Fibroblast of lung (primary cell): ENCODE measurements at places on chromosomes 2 and 18. TPM values are rescaled to one million over a fixed set of nuclear protein-coding genes. Genes with fewer than 3 reads are reported as not detected.
A peak's percentile ranks its signal among the peaks of the same experiment; 100 is the strongest.

DNA sequence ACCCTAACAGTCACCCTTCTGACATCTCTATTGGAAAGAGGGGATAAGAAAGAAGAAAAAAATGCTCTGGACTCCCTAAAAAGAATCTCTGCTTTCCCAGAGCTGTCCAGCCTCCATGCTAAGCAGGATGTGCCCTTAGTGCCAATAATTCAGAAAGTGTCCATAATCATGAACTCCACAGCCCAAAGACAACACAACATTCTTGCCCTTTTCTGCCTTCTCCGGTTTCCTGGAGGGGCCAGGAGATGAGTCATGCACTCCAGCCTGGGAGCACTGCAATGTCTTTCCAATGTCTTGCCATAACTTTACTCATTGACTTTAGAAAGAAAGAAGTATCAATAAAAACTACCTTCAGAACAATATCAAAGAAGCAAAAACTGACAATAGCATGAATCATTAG lies 44.0 kb downstream of the KLF7 start:
- H3K27me3 ChIP-seq = no peaks in the 10 kb centered on the region
- DNase-seq = peak; percentile 90
- H3K36me3 ChIP-seq = peaks cover 3% of the 10 kb centered on the region
- H3K4me1 ChIP-seq = peaks cover 20% of the 10 kb centered on the region
- no peak overlapping the region for H3K4me3 ChIP-seq

GRCh38 chr2:9975805-9976447 lies 24.4 kb downstream of the GRHL1 start:
- DNase-seq = peak; percentile 98
- H3K36me3 ChIP-seq = no peaks in the 10 kb centered on the region
- peaks cover 36% of the 10 kb centered on the region for H3K4me1 ChIP-seq
- no peaks in the 10 kb centered on the region for H3K27me3 ChIP-seq
- H3K4me3 ChIP-seq = no peak overlapping the region

NGEF gene
- total RNA-seq = under 0.01 TPM in 1 of 2 replicates, not detected in the other

DNA sequence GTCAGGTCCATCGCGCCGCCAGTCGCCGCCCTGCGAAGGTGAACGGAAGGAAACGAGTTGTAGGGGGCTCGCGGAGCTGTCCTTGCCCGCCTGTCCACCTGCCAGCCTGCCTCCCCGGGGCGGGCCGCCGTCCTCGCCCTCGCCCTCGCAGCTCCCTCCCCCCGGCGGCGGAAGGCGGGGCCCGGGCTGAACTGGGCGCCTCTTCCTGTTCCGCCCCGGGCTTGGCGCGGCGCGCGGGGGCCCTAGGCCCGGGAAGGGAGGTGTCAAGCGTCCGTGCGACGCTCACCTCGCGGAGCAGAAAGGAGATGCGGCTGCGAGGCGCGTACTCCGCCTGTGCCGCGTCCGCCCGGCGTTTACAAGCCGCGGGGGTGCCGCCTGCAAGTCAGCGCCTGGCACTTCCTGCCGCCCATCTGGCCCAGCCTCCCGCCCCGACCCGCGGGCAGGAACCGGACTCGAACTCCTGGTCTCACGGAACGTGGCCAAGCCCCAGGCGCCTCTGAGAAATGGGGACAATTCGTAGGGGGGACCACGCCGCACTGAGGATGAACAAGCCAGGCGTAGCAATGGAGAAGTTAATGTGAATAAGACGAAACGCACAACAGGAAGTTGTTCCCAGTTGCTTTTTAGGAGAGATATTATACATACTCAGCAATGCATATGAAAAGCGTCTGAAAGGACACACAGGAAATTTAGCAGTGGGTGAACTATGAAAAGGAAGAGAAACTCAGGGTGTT lies at the start of gene CNPPD1:
CNPPD1 (minus strand) TSS at position 108 of the 734 bp plus-strand sequence; CDS start at position 11, 97 bp downstream.
- peaks cover 17% of the 10 kb centered on the region for H3K36me3 ChIP-seq
- H3K4me3 ChIP-seq = peak within 1 kb of the TSS; percentile 93
- no peaks in the 10 kb centered on the region for H3K27me3 ChIP-seq
- peaks cover 9% of the 10 kb centered on the region for H3K4me1 ChIP-seq
- H3K27ac ChIP-seq = peak within 1 kb of the TSS; percentile 98
- peak; percentile 76 for DNase-seq

- DNase-seq = peak; percentile 39
- H3K4me1 ChIP-seq = peaks cover 40% of the 10 kb centered on the region
- no peaks in the 10 kb centered on the region for H3K27me3 ChIP-seq
- H3K4me3 ChIP-seq = no peak overlapping the region
- H3K36me3 ChIP-seq = peaks cover 36% of the 10 kb centered on the region
These were observed 8.1 kb downstream of the LBH start for GRCh38 chr2:30239308-30239985.

SLC25A52 gene
- total RNA-seq = under 0.01 TPM in 1 of 2 replicates, not detected in the other

- no peaks in the 10 kb centered on the region for H3K36me3 ChIP-seq
- DNase-seq = no peak
- H3K4me3 ChIP-seq = no peak overlapping the region
These were observed 111.8 kb downstream of the ERBB4 start for GRCh38 chr2:212426637-212427412.

- H3K4me3 ChIP-seq = peak overlapping the region; percentile 10
- no peak overlapping the region for H3K27ac ChIP-seq
These were observed 139.9 kb downstream of the THADA start for GRCh38 chr2:43455731-43456642.

CEP76 gene
- 8.1 and 8.5 TPM in 2 replicates for total RNA-seq

- no peak overlapping the region for H3K27ac ChIP-seq
- H3K4me1 ChIP-seq = peaks cover 3% of the 10 kb centered on the region
- no peaks in the 10 kb centered on the region for H3K36me3 ChIP-seq
- peak; percentile 92 for DNase-seq
These were observed 40.5 kb upstream of the ATG16L1 start for GRCh38 chr2:233210843-233211547.

POTEF gene
- total RNA-seq = not detected in 2 replicates

DNA sequence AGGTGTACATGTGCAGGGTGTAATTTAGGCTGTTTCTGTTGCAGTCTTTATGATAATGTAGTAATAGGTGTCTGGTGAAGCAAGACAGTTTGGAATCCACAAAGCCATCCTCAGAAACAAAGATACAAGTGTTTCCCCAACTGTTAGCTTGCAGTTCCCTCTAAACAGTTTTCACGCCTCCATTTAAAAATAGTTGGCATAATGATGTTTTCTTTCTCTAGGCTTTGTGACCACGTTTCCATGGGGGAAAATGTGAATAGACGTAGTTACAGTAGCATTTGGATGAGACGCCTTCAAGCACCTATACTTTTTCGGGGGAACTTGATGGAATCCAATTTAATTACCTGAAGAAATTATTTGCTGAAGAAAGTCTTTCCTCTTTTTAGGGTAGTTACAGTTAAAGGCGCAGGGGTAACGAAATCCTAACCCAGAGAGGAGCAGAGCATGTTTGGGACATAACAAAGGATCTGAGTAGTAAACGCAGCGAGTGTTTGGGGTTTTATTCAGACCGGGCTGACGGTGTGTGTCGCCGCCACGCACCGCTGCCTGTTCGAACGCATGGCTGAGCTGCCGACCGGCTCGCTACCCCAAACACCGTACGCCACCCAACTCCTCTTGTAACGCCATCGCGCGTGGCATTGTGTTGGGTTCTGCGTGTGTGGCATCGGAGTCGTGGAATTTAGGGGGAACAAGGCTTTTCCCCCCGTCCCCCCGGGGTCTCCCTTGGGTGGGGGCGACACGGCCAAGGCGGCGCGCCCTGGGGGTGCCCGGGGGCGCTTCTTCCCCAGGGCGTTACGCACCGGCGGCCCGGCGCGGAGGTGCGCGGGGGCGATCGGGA lies 681 bp upstream of the NRP2 start:
- DNase-seq = peak; percentile 25
- peak overlapping the region; percentile 69 for H3K4me3 ChIP-seq
- H3K27me3 ChIP-seq = no peaks in the 10 kb centered on the region
- H3K4me1 ChIP-seq = peaks cover 2% of the 10 kb centered on the region
- H3K36me3 ChIP-seq = no peaks in the 10 kb centered on the region
- H3K27ac ChIP-seq = peak overlapping the region; percentile 49

DNAH6 gene
- under 0.01 TPM in 2 replicates for total RNA-seq

MYO7B gene
- total RNA-seq = under 0.01 TPM in 1 of 2 replicates, not detected in the other

INHA gene
- 0.26 and 0.50 TPM in 2 replicates for total RNA-seq

RAB27B gene
- total RNA-seq = 0.77 and 0.99 TPM in 2 replicates

SPR gene
- total RNA-seq = 23.3 and 25.9 TPM in 2 replicates

CTNNA2 gene
- total RNA-seq = not detected in 2 replicates

FSHR gene
- under 0.01 TPM in 1 of 2 replicates, not detected in the other for total RNA-seq

GRCh38 chr2:95389245-95390119 lies 13.0 kb upstream of the FAHD2A start:
- H3K4me1 ChIP-seq = no peaks in the 10 kb centered on the region
- no peaks in the 10 kb centered on the region for H3K36me3 ChIP-seq
- no peak overlapping the region for H3K27ac ChIP-seq
- no peaks in the 10 kb centered on the region for H3K27me3 ChIP-seq
- DNase-seq = peak; percentile 65

PJVK gene
- 2.1 and 4.3 TPM in 2 replicates for total RNA-seq

- no peak overlapping the region for H3K27ac ChIP-seq
- H3K4me1 ChIP-seq = no peaks in the 10 kb centered on the region
- H3K27me3 ChIP-seq = no peaks in the 10 kb centered on the region
- no peak for DNase-seq
These were observed 85.0 kb downstream of the FASTKD2 start for GRCh38 chr2:206850369-206850768.

TLX2 gene
- under 0.01 TPM in 1 of 2 replicates, not detected in the other for total RNA-seq

- H3K4me1 ChIP-seq = peaks cover 10% of the 10 kb centered on the region
- peak overlapping the region; percentile 56 for H3K27ac ChIP-seq
- H3K36me3 ChIP-seq = no peaks in the 10 kb centered on the region
These were observed 183.8 kb upstream of the STON1 start for GRCh38 chr2:48346124-48346536.

- H3K4me3 ChIP-seq = no peak overlapping the region
- H3K36me3 ChIP-seq = no peaks in the 10 kb centered on the region
- H3K27ac ChIP-seq = no peak overlapping the region
- no peaks in the 10 kb centered on the region for H3K4me1 ChIP-seq
- DNase-seq = no peak
These were observed 241.4 kb upstream of the CXCR4 start for GRCh38 chr2:136359121-136359965.

- no peak overlapping the region for H3K27ac ChIP-seq
- DNase-seq = no peak
- H3K4me1 ChIP-seq = no peaks in the 10 kb centered on the region
- H3K27me3 ChIP-seq = no peaks in the 10 kb centered on the region
- no peak overlapping the region for H3K4me3 ChIP-seq
These were observed 10.1 kb upstream of the UNC80 start for GRCh38 chr2:209761566-209761965.

AQP4 gene
- total RNA-seq = not detected in 2 replicates

- H3K4me3 ChIP-seq = no peak overlapping the region
- no peaks in the 10 kb centered on the region for H3K4me1 ChIP-seq
- H3K27ac ChIP-seq = no peak overlapping the region
- H3K27me3 ChIP-seq = no peaks in the 10 kb centered on the region
- peak; percentile 55 for DNase-seq
These were observed 416.5 kb upstream of the KCNH7 start for GRCh38 chr2:163255086-163255485.

DNA sequence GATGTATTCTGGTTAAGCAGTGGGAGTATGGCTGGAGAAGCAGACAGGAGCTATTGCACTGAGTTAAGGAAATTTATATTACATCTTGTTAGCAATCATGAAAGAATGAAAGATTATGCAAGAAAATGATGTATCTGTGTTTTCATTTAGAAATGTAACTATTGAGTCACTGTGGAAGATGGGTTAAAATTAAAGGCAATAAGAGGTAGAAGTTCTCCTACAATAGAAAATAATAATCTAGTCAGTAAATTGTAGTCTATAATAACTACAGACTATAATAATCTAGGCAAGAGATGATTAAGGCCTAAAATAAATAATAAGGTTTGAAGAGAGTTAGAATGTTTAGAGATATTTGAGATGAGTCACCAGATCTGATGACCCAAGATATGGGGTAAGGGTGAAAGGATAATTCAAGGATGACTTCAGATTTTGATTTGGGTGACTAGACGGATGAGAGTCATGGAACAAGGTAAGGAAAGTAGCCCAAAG lies 371.9 kb upstream of the KCNH7 start:
- no peak overlapping the region for H3K27ac ChIP-seq
- H3K4me3 ChIP-seq = no peak overlapping the region
- peak; percentile 73 for DNase-seq
- H3K36me3 ChIP-seq = no peaks in the 10 kb centered on the region

DNA sequence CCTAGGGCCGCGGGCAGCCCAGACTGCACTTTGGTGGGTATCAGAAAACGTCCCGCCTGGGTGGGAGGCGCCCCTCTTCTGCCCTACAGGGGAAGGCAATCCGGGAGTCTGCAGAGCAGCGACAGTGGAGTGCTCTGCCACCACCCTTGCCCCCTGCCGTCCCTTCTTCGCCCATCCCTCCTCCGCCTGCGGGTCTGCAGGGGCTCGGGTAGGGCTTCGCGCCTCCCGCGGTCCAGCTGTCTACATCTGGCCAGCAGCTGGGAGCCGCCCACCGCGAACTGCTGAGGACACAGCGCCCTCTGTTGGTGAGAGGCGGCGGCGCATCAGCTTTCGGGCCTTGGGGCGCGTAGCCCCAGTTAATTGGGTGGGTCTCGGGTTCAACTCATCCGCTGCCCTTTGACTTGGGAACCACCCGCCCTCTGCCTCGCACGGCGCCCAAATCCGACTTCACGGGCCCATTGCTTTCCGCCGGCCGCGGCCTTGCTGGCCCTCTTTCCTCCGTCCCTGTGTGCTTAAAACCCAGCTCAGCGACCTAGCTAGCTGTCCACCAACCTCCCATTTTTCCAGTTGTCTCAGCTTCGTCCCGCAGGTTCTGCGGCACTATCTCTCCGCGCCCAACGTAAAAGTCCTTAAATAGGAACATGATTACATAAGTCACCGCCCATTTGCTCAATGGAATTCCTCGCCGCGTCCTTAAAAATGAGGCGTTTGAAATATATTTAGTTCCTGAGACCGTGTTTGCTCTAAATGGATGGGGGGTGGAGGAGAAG lies 17.6 kb downstream of the WNT10A start:
- no peak overlapping the region for H3K4me3 ChIP-seq
- peaks cover 51% of the 10 kb centered on the region for H3K27me3 ChIP-seq
- no peaks in the 10 kb centered on the region for H3K36me3 ChIP-seq
- no peaks in the 10 kb centered on the region for H3K4me1 ChIP-seq
- H3K27ac ChIP-seq = no peak overlapping the region

IGFBP5 gene
- 783 and 1,100 TPM in 2 replicates for total RNA-seq

GRCh38 chr18:69257861-69258458 lies 142.7 kb upstream of the DOK6 start:
- peaks cover 2% of the 10 kb centered on the region for H3K4me1 ChIP-seq
- H3K27me3 ChIP-seq = no peaks in the 10 kb centered on the region
- no peaks in the 10 kb centered on the region for H3K36me3 ChIP-seq
- H3K27ac ChIP-seq = no peak overlapping the region
- DNase-seq = peak; percentile 91
- no peak overlapping the region for H3K4me3 ChIP-seq
